Tibial nerve (tissue), 4 donors: ENCODE measurements at places on chromosomes 1 and 21. TPM values are rescaled to one million over a fixed set of nuclear protein-coding genes. Genes with fewer than 3 reads are reported as not detected.

DNA sequence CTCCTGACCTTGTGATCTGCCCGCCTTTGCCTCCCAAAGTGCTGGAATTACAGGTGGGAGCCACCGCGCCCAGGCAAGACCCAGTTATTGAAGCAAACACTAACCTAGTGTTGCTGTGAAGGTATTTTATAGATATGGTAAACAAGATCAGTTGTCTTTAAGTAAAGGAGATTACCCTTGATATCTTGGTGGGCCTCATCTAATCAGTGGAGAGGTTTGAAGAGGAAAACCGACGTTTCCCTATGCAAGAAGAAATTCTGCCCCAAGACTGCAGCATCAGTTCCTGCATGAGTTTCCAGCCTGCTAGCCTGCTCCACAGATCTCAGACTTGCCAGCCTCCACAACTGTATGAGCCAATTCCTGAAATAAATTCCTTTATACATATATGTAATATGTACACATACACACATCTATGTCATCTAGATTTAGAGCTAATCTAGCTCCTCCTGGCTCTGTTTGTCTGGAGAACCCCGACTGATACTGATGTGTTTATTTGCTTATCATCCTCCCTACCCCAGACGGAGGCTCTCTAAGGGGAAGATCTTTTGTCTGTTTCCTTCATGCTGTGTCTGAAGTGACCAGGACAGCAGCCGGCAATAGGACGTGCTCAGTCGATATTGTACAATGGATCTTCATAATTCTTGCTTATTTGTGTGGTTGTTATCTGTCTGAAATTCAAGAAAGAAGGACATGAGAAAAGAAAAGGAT, 90.9 kb downstream of the IER5 start:
- no peak overlapping the region for H3K27ac ChIP-seq
- DNase-seq, result no peak
- H3K36me3 ChIP-seq, result no peaks in the 10 kb centered on the region
- no peaks in the 10 kb centered on the region for H3K27me3 ChIP-seq
- H3K4me3 ChIP-seq, result no peak overlapping the region
- H3K4me1 ChIP-seq, result peaks cover 5% of the 10 kb centered on the region

Gene C1orf87
- not detected for total RNA-seq

DNA sequence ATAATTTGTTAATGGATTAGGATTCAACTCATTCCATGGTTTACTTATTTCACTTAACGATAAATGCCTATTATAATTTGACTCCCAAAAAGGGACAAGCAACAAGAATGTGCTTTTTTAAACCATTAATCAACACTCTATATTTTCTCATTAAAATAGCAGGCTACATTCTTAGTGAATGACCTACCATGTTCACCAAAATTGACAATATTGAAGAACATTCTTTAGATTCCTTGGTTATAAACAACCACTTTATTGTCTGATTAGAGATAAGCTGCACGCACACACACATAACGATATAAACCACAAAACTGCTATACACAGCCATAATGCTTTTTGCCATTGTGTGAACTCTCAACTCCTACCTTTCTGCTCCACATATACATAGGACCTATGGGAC, 75.4 kb upstream of the LRRC7 start:
- DNase-seq, result no peak
- H3K27ac ChIP-seq, result no peak overlapping the region
- no peaks in the 10 kb centered on the region for H3K36me3 ChIP-seq
- no peaks in the 10 kb centered on the region for H3K27me3 ChIP-seq
- peaks cover 9% of the 10 kb centered on the region for H3K4me1 ChIP-seq

Gene POMGNT1
- total RNA-seq, result 63.7 TPM

- H3K4me1 ChIP-seq, result no peaks in the 10 kb centered on the region
- no peak overlapping the region for H3K4me3 ChIP-seq
- no peaks in the 10 kb centered on the region for H3K27me3 ChIP-seq
Measured at GRCh38 chr1:55179177-55179835, 35.9 kb downstream of the USP24 start.

DNA sequence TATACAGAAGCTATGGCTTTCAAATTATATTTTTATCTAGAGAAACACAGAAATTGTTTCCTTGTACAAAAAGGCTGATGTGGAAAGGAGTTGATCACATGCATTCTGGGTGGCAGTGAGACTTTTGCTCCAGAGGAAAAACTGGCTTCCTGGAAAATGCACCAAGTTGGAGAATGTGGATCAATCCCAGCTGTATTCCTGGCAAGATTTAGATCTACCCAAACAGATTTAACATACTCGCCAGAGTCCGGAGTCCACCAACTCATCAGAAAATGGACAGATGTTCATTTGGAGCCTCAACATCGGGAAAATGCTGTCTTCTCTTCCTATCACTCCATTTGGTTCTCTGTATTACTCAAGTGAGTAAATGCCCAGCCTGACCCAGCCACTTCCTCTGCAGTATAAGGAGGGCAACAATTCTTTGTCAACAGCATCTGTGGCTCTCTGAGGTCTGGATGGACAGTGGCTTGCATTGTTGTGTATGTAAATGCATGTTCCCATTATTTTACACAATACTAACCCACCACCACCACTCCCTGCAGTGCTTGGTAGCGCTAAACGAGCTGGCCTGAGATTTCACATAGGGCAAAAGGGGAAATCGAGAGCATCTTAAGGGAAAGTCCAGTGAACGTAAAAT, 226.2 kb upstream of the IRF2BP2 start:
- no peak overlapping the region for H3K4me3 ChIP-seq
- no peaks in the 10 kb centered on the region for H3K27me3 ChIP-seq
- no peaks in the 10 kb centered on the region for H3K36me3 ChIP-seq
- H3K4me1 ChIP-seq, result peaks cover 6% of the 10 kb centered on the region
- H3K27ac ChIP-seq, result no peak overlapping the region

Gene TDRD5
- total RNA-seq, result 0.21 TPM

Gene CCDC17
- total RNA-seq, result 5.7 TPM

Gene DNAI4
- total RNA-seq, result 15.5 TPM

DNA sequence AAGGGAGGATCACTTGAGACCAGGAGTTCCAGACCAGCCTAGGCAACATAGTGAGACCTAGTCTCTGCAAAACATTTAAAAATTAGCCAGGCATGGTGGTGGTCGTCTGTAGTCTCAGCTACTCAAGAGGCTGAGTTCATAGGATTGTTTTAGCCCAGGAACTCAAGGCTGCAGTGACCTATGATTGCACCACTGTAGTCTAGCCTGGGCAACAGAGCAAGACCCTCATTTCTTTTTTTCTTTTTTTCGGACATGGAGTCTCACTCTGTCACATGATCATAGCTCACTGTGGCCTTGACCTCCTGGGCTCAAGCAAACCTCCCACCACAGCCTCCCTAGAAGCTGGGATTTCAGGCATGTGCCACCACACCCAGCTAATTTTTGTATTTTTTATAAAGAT, 31.9 kb upstream of the RCC2 start:
- H3K36me3 ChIP-seq, result no peaks in the 10 kb centered on the region
- H3K27ac ChIP-seq, result no peak overlapping the region
- no peak for DNase-seq
- H3K4me1 ChIP-seq, result no peaks in the 10 kb centered on the region
- H3K4me3 ChIP-seq, result no peak overlapping the region

DNA sequence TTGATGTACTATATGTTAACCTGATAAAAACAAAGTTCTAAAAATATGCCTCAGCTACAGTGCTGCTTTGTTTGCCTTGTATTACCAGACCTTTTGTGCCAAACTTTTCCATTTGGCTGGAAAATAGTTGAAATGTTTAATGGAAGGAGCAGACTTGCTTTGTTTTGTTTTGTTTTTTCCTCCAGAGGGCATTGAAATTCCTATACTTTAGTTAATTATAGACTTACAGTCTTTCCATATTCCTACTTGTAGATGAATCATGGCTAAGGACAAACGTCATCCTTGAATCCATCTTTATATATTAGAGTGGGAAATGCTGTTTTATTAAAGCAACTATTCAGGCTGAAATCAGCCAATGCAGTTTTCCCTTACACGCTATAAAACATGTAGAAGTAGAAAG, 6.7 kb downstream of the CAP1 start:
- H3K4me3 ChIP-seq, result no peak overlapping the region
- H3K4me1 ChIP-seq, result peaks cover 70% of the 10 kb centered on the region
- no peaks in the 10 kb centered on the region for H3K27me3 ChIP-seq
- H3K36me3 ChIP-seq, result no peaks in the 10 kb centered on the region
- H3K27ac ChIP-seq, result peak overlapping the region; percentile 31

DNA sequence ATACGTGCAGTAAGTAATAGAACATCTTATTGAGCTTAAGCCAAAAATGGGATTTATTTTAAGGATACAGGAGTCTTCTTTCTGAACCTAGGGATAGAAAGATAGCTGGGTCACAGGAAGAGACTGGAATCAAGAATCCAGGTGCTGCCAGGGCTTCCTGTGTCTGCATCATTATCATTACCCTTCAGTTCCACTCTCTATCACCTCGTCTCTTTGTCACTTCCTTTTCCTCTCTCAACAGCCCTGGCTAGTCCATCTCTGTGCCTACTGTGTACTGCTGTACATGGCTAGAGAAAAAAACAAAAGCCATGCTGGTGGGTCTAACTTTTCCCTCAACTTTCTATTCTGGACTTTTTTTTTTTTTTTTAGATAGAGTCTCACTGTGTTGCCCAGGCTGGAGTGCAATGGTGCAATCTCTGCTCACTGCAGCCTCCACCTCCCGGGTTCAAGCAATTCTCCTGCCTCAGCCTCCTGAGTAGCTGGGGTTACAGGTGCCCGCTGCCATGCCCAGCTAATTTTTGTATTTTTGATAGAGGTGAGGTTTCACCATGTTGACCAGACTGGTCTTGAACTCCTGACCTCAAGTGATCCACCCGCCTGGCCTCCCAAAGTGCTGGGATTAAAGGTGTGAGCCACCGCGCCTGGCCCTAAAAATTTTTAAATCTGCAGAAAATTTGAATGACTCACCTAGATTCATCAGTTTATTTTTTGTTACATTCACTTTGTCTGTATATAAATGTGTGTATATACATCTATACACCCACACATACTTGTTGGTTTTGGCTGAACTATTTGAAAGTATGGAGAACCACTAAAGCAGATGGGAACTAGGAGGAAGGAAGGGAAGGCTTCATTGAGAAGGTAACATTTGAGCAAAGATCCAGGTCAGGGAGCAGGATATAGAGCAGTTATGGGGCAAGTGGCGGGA, 31.9 kb downstream of the UBE4B start:
- H3K4me3 ChIP-seq, result no peak overlapping the region
- H3K27ac ChIP-seq, result peak overlapping the region; percentile 93
- H3K4me1 ChIP-seq, result peaks cover 22% of the 10 kb centered on the region
- no peaks in the 10 kb centered on the region for H3K27me3 ChIP-seq
- no peaks in the 10 kb centered on the region for H3K36me3 ChIP-seq

Gene NBPF11
- total RNA-seq, result 8.8 TPM

DNA sequence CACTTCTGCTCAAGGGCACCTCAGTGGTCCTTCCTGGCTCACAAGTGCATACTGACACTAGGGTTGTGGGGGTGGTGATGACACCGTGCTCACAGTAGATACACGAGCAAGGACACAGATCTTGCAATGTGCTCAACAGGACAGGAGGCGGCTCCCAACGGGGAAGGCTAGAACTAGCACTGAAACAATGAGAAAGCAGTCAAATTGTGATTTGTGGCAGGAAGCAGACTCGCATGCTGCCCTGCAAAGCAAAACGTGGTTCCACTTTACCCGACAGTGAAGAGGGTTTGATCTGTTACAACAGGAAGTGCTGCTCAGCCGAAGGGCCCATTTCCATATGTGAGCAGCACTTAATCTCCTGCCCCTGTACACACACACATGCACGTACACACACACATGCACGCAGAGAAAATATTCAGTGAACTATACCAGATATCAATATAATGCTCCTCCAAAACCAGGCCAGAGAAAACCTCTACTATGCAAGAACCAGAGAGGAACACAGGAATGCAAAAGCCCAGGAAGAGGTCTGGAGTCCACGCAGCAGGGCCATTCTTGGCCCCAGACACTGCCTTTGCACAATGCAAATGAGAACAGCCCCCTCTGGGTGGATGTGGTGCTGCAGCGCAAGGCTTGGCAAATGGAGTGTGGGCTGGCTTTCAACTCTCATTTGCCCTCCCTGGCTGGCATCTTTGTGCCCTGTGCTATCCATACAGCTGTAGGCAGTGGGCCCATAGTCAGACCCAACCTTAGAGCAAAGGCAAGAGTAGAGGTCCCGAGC, 47.1 kb downstream of the KANK4 start:
- DNase-seq, result no peak
- no peak overlapping the region for H3K4me3 ChIP-seq
- H3K4me1 ChIP-seq, result peaks cover 6% of the 10 kb centered on the region
- peaks cover 38% of the 10 kb centered on the region for H3K36me3 ChIP-seq
- H3K27me3 ChIP-seq, result no peaks in the 10 kb centered on the region

Gene CLDN17
- not detected for total RNA-seq

Gene NEK2
- 1.8 TPM for total RNA-seq

DNA sequence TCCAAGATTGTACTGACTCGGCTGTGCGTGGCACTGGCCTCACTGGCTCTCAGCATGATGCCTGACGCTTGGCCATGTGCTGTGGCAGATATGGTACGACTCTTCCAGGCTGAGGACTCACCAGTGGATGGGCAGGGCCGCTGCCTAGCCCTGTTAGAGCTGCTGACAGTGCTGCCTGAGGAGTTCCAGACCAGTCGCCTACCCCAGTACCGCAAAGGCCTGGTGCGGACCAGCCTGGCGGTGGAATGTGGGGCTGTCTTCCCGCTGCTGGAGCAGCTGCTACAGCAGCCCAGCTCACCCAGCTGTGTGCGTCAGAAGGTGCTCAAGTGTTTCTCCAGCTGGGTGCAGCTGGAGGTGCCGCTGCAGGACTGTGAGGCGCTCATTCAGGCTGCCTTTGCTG, 2.9 kb downstream of the IPO13 start:
- H3K27me3 ChIP-seq, result no peaks in the 10 kb centered on the region
- DNase-seq, result no peak
- peaks cover 5% of the 10 kb centered on the region for H3K36me3 ChIP-seq
- H3K4me3 ChIP-seq, result no peak overlapping the region

DNA sequence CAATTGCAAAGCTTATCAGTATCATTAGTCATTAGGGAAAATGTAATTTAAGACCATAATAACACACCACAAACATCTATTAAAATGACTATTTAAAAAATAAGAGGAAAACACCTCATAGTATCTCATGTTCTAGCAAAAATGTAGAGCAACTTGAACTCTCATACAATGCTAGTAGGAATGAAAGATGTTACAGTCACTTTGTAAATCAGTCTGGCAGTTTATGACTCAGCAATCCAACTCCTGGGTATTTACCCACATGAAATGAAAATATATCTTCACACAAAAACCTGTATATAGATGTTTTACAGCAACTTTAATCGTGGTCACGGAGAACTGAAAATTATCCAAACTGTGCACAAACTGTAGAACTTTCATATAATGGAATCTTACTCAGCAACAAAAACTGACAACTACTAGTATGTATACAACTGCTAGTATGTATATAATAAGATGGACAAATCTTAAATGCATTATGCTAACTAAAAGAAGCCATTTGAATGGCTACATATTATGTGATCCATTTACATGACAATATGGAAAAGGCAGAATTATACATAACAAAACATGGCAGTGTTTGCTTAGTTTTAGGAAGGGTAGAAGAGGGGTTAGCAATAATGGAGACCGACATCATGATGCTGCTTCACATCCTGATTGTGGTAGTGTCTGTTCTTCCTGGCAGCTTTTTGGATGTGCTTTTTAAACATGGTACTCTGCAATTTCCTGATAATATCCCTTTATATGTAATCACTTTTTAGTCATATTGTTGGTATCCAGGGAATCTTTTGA, 267.0 kb downstream of the KCTD3 start:
- no peak overlapping the region for H3K27ac ChIP-seq
- H3K4me3 ChIP-seq, result no peak overlapping the region
- no peaks in the 10 kb centered on the region for H3K27me3 ChIP-seq

Gene LIPI
- total RNA-seq, result not detected
